NCI-H1092 (cell line): ENCODE measurements at places on chromosomes 13 and 19.

DNA sequence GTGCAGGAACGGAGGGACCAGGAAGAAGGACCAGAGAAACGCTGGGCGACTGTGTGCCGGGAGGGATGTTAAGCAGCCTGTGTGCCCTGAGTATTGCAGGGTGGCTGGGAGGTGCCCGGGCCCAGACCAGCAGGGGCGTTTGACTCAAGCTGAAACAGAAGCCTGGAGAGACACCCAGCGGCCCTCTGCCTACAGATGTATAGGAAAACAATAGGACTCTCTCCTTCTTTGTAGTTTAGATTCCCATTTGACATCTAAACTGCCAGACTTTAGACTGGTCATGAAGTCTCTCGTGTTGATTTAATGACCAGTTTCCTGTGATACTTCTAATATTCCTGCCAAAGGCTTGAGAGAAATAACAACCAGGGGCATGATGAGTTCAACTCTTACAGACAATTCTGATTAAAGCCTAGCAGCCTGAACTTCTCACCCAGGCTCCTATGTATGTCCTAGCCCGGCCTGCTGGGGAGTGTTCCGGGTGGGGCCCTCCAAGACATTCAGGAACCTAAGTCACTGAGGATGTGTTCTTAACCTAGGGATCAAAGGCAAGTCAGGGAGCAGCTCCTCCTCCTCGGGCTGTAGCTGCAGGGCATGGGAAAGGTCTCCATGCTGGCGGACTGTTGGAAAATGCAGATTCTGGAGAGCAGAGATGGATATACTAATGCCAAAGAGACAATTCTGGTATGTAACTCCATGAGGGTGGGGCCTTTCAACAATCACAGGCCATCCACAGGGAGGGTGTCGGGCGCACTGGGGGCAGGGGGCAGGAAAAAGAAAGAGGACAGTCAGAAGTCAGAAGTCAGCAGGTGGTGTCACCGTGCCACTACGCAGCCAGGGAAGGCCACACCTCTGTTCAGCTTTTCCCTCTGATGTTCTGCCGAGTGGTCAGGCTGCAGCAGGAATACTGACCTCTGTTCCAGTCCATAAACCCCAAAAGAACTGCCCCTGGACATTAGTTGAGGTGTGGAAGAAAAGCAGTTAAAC is 131.8 kb downstream of the STARD13 start:
- DNase-seq = no peak

DNA sequence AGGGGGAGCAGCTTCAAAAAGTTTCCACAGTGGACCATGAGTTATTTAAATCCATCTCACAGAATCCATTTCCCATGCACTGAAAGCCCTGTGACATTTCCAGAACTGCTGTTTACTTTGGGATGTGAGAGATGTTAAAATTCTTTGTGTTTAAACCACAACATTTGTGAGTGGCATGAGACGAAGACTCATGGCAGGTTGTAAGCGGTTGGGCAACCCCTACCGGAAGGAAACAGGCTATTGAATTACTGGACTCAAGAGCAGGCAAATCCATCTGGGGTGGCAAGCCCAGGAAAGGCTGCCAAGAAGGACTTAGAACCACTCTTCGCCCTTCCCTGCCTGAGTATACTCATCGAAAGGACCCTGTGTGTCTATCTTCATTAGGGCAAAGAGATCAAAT is 22.3 kb upstream of the CLDN10 start:
- peak; percentile 76 for DNase-seq

DNA sequence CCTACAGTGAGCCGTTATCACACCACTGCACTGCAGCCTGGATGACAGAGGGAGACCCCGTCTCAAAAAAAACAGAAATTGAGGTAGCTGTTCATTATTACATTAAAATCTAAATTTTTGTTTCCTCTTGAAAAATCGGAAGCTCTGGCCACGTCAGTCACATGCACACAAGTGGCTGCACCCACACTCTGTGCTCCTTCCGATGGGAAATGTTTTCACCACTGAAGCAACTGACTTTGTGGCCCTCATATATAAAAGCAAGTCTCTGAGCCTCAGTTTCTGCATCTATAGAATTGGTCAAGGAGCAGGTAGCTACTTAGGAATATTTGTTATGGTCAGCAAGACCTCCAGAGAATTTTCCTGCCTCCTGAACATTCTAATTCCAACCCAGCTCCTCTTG is 4.5 kb downstream of the LRRC25 start:
- no peak for DNase-seq

DNA sequence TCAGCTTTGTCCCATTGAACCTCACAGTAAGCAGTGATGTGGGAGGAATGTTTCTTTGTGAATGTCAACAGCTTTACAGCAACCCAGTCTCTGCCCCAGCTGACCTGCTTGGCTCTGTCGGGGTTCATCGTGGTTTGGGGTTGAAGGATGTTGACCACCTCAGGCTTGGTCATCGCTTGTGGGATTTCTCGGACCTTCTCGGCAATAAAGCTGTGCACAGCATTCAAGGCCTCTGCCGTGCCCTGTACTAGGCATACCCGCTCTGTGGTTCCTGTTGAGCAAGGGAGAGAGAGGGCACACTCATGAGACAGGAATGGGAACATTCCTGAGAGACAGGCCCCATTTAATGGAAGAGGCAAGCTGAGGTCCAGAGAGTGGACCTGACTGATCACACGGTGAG is 20.0 kb downstream of the NOVA2 start:
- no peak for DNase-seq

DNA sequence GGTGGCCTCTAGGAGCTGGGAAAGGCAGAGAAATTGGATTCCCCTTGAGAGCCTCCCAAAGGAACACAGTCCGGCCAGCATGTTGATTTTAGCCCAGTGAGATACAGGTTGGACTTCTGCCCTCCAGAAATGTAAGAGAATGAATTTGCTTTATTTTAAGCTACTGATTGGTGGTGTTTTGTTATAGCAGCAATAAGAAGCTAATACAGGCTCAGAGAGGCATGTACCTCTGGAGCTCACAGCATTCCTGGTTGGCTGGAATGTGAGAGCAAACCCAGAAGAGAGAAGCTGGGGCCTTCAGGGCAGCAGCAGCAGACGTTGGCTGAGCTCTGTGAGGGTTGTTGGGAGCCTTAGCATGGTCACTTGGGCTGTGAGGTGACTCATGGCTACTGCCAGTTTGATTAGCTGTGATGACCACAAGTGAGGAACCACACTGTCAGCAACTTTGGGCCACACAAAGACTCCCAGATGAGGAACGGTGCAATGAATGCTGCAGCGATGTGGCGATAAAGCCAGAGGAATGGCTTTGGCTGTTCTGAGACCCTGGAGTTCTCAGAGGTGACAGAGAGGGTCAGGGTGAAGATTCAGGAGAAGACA is 80.1 kb downstream of the CYSLTR2 start:
- no peak for DNase-seq
